GOT3 (cell line): ENCODE measurements at places on chromosomes 2 and 18.

DNA sequence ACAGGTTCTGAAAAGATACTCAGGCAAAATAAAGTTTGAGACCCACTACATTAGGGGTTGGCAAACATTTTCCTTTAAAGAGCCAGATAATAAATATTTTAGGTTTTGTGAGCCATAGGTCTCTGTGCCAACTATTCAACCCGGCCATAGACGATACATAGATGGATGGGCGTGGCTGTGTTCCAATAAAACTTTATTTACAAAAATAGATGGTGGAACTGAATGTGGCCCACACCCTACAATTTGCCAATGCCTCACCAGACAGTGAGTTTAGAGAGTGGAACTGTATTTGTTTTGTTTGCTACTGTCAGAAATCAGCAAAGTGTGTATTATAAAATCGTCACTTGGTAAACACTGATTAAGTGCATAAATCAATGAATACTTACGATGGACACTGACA, 78.0 kb downstream of the ACKR3 start:
- no peak for DNase-seq

- DNase-seq, result no peak
Measured at GRCh38 chr2:112342067-112342550, 66.7 kb downstream of the ZC3H6 start.

DNA sequence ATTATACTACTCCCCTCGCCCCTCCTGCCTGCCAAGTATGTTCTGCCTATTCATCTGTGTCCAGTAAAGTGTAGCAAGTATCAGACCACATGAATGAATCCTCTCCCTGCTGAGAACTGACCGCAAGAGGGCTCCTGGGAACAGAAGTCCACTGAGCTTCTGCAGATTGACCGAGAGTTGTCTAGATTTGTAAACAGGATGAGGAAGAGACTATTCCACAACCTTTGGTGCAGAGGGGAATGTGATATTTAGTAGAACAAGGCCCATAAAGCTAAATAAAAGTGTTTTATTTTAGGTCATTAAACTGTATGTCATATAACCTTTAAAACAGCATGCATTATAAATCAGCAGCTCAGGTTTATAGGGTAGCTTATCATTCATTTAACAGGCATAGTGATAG, 377.0 kb downstream of the DCC start:
- no peak for DNase-seq

DNA sequence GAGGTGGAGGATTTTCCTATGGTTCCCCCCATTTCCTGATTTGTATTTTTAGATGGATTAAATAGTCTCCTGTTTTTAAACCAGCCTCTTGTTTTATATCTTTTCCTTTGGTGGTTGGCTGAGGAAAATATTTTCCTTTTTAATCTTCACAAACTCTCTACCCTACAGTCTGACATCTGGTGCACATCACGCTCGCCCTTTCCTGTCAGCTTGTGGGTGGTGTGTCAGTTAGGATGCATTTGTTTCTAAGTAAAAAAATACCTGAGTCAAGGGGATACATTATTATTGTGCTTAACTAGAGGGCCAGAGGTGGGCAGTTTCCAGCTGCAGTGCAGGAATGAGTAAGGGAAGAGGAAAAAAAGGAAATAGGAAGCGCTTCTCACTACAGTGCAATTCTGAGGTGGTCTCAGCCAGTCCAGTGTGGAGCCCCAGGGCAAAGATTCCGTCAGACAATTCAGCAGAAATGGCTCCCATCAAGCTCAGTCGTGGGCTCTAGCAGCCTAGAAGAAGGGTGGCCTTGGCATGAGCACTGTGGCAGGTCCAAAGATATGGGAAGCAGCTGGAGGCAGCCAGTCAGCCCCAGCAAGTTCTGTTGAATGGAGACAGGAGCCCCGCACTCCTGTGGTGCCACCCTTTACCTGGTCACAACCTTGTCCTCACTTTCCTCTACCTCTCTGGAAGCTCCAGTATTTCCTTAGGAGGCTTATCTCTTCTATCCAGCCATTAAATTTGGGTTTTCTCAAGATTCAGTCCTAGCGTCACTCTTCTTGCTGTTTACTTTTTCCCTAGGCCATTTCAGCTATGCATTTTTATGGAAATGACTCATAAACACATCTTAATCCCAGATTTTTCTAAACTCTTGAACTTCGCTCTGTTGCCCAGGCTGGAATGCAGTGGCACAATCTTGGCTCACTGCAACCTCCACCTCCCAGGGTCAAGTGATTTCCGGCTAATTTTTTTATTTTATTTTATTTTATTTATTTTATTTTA, 18.5 kb downstream of the SFTPB start:
- no peak for DNase-seq

DNA sequence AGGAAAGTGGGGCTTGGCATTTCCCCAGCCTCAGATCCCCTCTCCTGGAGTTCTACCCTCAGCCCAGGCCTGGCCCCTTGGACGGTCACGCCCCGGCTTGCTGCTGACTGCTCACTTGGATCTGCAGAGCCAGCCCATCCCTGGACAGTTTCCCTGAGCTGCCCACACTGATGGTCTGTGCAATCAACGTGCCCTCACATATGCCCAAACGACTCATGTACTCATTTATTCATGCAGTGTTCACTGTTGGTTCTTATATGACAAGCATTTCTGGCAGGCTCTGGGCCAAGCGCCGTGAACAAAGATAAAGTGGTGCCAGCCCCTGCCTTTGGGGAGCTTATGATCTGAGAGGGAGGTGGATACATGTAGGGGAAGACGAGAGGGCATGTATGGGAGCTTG, 20.3 kb upstream of the GLI2 start:
- no peak for DNase-seq

DNA sequence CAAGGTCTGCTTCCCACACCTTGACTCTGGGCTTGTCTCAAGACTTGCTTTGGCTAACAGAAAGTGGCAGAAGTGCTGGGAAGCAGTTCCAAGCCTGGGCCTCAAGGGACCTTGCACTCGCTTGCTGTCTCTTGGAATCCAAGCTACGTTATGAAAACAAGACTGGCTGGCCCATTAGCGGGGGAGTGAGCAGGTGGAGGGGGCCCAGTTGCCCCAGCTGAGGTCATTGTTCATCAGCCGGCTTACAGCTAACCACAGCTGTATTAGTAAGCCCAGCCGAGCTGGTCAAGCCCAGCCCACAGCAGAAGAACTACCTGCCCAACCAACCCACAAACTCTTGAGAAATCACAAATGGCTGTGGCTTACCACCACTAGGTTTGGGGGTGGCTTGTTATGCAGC, 63.1 kb downstream of the MARCO start:
- DNase-seq, result no peak

DNA sequence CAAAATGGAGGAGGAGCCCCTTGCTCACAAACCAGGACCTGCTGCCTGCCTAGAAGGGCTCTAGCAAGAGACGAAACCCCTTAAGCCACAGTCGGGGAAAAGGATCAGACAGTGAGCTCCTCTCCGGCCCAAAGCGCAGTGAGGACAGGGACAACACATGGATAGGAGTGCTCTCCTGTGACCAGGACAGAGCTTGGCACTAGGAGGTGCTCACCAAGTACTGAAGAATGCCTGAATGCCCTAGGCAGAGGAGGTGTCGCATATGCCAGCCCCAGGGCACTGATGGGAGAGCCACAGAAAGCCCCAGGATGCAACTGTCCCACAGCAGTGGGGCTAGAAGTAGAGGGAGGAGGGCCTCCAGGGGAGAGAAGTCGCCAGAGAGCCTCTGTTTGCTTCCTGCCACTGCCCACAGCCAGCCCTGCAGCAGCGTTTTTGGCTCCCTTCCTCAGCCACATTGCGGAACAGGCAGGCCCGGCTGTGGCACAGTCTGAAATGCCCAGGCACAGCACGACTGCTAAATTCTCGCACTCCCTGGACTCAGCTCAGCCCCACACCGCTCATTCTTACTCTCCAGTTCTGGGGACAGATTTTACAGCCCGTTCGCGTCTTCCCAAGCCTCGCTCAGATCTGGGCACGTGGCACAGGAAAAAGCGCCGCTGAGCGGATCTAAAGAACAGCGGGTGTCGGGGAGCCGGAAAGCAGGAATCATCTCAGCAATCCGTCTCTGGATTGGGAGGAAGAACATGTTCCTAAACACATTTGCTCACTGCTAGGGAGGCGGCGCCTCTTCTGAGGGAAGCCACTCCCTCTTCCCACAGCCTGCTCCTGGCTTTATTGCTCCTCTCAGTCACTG, 98.7 kb upstream of the POU3F3 start:
- no peak for DNase-seq

DNA sequence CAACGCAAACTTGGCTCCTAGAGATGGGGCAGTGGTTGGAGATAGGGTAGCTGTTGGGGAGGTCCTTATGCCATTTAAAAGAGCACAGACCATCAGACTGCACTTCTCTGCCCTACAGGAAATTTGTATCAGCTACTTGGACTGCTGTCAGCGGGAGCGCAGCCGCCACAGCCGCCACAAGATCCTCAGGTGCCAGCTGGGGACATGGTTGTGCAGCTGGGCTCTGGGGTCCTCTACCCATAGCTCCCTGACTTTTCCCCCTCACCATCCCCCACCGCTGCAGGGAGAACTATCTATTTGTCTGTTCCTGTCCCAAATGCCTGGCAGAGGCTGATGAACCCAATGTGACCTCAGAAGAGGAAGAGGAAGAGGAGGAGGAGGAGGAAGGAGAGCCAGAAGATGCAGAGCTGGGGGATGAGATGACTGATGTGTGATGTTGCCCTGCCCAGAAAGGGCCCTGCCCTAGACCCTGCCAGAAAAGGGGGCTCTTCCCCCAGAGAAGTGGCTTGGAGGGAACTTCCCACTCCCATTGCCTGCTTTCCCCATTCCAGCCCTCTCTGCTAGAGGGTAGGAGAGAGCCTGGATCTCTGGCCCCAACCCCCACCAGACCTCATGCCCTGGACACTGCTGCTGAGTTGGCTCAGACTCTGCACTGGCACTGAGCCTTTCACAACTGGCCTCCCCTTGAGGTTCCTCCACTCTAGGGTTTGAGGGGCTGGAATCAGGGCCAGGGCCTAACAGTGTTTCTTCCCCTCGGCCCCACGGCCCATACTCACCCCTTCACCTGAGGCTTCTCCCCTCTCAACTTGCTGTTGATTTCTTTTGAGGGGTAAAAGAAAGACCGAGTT, 7.3 kb downstream of the PRADC1 start:
- no peak for DNase-seq

- no peak for DNase-seq
Measured at GRCh38 chr2:211138551-211138950, 582.2 kb downstream of the CPS1 start.

DNA sequence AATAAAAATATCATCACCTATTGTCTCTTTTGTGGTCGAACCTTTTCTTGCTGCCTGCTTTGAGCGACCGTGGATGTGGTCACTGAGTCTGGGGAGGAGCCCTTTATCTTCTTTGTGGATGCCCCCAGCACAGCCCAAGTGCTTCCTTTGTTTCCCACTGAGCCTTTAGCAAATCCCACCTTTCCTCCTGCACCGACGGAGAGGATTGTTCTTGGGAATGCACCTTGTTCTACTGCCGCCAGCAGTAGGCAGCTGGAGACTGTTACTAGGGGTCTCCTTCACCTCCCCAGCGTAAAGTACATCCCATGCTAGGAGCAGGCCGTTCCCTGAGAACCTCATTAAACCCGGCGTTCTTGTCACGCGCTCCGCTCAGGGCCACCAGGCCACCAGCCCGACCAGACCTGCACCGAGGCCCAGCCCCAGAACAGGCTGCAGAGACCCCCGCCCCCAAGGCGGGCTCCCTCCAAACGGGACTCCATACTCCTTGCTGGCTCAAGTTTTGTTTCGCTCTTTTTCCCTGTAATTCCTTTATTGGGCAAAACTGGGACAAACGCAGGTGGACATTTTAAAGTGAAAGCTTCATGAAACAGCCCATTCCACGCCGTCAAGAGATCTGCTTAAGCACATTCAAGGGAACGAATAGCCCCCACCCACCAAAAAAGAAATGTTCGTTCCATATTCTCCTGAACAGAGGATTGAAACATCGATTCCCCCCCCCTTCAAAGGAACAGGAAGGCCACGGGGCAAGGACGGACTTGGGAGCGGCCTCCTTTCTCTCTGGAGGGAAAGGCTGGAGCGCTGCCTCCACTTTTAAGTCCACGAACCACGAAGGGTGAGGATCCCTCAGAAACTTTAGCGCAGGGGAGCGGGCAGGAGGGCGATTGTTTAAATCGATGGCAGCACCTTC, 1.1 kb upstream of the MAT2A start:
- no peak for DNase-seq

- no peak for DNase-seq
Measured at GRCh38 chr18:22152093-22152492, 17.3 kb upstream of the GATA6 start.

- DNase-seq, result no peak
Measured at GRCh38 chr2:98734162-98734561, 3.2 kb upstream of the MGAT4A start.

GRCh38 chr2:135557530-135557929, 26.2 kb downstream of the R3HDM1 start:
- no peak for DNase-seq

GRCh38 chr2:151483546-151483945, 73.8 kb downstream of the RIF1 start:
- no peak for DNase-seq

GRCh38 chr2:200523604-200524003, 2.4 kb upstream of the SGO2 start:
- DNase-seq, result no peak

DNA sequence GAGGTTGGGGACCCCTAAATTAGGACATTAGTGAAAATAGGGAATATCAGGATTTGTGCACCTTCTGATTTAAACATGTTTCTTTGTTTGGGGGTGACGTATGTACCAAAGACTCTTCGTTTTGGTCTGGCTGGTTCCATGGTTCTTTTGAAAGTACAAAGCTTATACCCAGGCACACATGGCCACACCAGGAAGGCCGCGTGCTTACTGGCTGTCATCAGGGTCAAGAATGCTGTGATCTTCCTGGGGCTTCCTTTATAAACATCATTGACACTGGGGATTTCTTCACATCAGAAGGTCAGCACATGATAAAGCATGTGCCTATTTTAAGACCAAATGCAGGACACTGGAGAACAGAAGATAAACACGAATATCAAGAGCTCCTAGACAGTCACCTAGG, 230.6 kb upstream of the ID2 start:
- no peak for DNase-seq

GRCh38 chr2:60834270-60834717, 47.1 kb upstream of the REL start:
- DNase-seq, result no peak

- no peak for DNase-seq
Measured at GRCh38 chr2:69631402-69631801, 12.1 kb downstream of the AAK1 start.

DNA sequence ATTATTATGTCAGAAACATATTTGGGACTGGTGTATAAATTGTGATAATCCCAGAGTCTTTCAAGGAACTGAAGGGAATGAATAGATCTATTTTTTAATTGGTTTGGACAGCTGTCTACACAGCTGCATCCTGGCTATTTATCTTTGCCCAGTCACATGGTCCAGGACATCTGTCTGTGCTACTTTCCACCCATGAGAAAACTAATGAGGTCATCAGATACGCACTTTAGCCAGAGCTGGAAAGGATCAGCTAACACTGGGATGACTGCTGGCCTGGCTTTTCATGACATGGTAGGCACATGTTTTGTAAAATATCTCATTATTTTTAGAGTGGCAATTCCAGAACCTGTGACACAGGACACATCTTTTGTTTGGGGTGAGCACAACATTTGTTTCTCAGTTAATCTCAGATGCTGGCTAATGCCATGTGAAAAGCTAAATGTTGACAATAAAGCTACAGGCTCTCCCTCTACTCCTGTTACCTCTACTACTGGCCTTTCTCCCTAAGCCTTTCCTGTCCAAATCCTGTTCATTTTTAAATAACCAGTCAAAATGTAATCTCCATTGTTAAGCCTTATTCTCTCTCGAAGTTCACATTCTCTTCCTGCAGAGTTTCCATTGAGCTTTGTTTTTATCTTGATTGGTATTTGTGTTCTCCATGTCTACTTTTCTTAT, 500.7 kb downstream of the RIT2 start:
- no peak for DNase-seq
